Tibial artery (tissue), 4 donors: ENCODE measurements at places on chromosomes 6 and 20.

DNA sequence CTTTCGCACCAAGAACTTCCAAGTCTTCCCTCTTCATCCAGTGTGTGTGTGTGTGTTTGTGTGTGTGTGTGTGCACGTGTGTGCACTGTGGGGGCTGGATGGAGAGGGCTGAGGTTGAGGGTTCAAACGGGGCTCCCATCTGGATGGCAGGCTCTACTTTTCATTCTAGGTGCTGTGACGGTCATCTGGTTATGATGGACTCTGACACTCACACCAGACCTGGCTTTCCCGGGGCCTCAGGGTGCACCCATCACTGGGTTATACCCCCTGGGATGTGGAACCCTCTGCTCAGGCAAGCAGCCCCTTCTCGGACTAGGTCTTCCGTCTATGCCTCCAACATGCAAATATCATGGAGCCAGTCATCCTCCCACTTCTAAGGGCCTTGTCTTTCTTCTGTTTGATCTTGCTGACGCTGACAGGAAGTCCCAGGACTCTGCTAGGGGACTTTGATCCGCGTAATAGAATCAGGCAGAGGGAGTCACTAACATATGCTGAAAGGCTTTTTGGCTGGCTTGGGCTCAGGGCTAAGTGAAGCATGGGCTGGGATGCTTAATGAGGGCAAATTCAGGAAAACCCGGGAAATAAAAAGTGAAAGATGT lies 313.6 kb downstream of the CDC5L start:
- DNase-seq: no peak

- no peak for DNase-seq
Observed at GRCh38 chr6:41651962-41652657, 13.8 kb downstream of the MDFI start.

DNA sequence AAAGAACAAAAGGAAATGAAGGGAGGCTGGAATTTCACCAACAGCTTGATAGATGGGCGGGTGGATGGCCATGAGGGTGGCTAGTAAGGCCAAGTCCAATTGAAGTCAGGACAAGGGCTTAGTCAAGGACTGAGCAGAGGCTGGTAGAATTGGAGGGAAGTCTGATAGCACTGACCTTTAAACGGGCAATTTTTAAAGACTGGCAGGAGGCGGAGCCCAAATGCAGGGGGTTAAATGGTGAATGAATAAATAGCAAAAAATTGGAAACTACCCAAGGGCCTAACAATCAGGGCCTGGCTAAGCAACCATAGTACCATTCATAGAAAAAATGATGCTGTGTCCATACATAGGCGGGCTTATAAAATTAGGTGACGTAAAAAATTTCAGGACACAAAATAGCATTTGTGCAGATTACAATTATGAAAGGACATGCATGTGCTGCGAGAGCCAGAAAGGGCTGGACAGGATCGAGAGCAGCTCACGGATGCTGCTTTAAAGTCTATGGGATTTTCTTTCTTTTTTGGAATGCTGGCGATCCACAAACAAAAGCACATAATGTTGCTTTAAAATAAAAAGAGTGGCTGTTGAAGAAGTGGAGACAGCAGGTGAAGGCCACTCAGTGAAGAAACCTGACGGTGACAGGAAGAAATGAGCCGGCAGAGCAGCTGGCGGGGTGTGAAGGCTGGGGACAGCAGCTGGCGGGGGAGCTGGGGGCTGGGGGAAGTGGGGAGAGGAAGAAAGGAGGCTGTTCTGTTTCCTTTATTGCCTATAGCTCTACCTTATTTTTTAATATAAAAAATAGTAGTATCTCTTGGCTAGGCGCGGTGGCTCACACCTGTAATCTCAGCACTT lies 42.8 kb upstream of the TAF8 start:
- no peak for DNase-seq

GRCh38 chr20:32333181-32333987 lies 24.7 kb upstream of the ASXL1 start:
- no peak for DNase-seq

DNA sequence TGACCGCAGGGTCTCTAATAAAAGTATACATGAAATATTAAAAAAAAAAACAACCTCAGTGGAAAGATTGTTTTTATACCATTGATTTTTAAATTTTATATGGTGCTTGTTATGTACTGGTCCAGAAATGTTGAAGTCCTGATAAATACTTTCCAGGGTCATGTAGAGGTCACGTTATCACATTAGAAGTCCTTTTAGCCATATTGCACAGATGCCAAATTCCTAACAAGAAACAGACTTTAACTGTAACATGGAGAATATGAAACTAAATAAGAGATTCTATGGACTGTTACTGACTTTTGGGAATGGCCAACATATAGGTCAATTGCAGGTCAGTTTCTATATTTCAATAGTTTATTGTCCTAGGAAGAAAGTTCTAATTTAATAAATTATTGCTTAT lies 89.0 kb downstream of the ADGRB3 start:
- no peak for DNase-seq

- no peak for DNase-seq
Observed at GRCh38 chr6:142336183-142336582, 34.4 kb downstream of the ADGRG6 start.

GRCh38 chr6:137874204-137875057 lies 7.4 kb downstream of the TNFAIP3 start:
- DNase-seq: no peak

DNA sequence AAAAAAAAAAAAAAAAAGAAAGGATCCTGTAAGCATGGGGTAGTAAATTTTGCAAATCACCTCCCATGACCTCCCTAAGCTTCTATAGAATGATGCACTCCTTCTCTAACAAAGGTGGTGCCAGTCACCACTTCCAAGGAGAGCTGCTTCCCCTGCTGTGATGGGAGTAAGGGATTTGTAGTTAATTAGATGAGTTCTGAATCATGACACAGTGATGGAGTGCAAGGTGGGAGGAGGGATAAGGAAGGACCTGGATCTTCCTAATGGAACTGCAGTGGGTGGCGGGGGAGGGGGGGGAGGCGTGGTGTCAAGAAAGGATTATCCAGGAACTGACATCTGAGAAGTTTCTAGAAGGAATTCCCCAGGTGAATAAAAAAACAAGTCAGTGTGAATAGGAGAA lies 47.8 kb downstream of the NRN1 start:
- DNase-seq: no peak

DNA sequence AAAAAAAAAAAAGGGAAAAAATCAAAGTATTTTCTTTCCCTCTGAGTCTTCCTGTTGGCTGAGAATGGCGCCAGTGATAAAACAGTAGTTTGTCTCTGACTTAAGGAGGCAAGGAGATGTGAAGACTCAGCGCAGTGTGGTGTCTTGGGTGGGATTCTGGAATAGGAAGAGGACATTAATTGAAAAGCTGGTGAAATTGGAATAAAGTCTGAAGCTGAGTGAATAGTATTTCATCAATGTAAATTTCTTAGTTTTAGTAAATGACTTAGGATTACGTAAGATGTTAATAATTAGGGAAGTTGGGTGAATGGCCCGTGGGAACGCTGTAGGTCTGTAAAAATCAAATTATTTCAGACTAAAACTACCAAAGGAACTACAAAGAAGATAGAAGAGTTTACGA lies 122.8 kb upstream of the ZNF217 start:
- no peak for DNase-seq

DNA sequence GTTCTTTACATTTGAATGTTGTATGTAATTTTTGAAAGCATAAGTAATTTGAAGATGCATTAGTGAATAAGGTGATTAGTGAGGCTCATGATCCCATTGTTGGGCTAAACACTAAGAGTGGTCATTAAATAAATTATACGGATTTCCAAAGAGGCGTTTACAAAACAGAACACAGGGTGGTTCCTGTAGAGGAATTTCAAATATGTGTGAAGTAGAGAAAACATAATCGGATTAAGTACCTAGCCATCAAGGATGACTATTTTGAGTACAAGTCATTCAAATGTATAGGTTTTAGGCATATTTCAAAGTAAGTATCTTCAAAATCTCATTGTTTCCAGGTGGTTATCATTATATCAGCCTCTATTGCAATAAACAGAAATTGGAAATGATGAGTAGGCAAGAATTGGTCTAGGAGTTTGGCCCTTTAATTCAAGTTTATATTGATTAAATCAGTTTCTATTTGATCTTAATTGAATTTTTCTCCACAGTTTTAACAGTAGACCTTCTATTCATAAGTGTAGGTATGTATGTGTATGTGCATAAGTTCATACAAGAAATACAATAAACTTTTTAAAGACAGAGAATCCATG lies 94.8 kb downstream of the MYLK4 start:
- DNase-seq: no peak
